Inflammatory macrophage treated with lipopolysaccharide for 1 hour (primary cell): ENCODE measurements at places on chromosomes 4 and X.

GRCh38 chrX:136689436-136689835, 41.5 kb downstream of the CD40LG start:
- DNase-seq = no peak

DNA sequence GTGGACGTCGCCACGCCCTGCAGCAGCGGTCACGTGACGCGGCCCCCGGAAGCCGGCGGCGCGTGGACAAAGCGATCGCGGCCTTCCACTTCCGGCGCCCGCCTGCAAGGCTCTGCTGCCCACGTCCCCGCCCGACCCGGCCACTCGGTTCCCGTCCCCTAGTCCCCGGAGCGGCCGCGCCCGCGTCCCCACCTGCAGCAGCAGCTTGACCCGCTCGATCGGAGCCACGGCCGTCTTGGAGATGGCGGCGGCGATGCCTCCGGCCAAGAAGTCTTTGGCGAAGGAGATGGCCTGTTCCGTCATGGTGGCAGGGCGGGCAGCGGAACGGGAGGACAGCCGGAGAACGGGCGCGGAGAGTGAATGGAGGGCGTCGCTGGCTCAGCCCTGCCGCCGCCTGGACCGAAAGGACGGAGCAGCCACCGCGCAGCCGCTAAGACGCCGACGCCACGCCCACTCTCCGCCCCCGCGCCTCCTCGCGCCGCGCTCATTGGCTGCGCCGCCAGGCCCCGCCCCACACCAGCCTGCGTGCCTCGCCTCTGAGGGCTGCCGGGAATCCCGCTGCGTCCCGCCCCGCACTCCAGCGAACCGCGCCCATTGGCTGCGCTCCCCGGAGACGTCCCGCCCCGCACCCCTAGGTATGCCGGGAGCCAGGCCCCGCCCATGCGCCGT, at the start of gene SLC25A6:
SLC25A6 (minus strand) TSS at position 407 of the 669 bp plus-strand sequence; CDS start at position 303, 104 bp downstream.
- peak; percentile 99 for DNase-seq

DNA sequence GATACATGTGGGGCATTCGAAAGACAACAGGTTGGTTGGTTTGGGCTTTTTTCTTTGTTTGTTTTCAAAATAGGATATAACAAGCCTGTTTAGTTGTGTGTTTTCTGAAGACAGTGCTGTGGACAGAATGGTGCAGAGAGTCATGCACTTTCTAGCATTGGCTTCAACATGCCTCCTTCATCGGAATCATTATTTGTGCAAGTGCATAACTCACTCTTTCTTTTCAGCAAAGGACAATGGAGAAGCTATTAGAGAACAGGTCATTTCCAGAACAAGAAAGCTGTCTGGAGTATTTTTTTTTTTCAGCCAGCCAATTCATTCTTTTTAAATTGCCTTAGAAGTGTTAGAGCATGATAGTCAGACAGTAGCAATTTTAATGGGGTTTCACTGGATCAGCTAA, 225.8 kb downstream of the STK32B start:
- no peak for DNase-seq

DNA sequence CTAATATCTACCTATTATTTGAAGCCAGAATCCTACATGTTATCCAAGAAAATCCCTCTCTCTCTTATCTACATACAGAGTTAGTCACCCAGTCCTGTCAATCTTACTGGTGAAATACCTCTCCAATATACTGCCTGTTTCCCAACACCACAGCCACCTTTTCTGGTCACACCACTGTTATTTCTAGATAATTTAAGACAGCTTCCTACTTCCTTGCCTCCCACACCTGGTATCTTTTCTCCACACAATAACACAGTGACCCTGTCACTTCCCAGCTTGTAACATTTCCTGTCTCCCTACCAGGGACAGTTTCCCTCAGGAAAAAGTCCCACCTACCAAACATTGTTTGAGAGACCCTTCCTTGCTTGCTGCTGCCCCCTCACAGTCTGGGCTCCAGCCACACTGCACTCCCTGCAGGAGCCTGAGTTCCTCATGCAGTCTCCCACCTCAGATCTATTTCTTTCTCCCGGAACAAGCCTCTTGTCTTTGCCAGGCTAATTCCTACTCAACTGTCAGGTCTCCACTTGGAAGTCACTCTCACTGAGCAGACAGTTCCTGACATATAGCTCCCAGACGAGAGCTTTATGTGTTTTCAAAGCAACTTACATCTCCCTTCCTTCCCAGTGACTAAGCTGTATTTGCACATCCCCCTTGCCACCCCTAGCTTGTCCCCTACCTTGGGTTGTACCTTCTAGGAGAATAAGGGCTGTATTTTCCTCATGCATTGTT, 73.6 kb upstream of the QRFPR start:
- no peak for DNase-seq

GRCh38 chr4:17068891-17069290, 170.4 kb upstream of the LDB2 start:
- no peak for DNase-seq

DNA sequence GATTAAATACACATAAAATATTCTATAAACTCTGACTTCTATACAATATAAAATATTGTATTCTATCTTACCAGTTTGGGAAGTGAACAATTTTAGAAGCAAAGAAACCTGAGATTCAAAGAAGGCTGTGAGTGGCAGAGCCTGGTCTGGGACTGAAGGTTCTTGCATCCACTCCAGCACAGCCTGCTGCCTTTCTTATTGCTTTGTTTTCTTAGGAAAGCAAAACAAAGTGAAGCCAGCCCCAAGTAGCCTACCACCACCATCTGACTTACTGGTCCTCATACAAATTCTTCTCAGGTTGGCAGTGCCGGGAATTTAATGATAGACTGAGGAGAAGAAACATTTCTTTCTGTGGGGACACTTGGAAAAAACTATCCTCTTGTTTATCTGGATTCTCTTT, 129.7 kb upstream of the SMAD1 start:
- DNase-seq = no peak

- no peak for DNase-seq
These were observed 332 bp downstream of the AWAT2 start for GRCh38 chrX:70049406-70049805.

- DNase-seq = no peak
These were observed 1520.1 kb downstream of the PCDH18 start for GRCh38 chr4:136012220-136012619.

DNA sequence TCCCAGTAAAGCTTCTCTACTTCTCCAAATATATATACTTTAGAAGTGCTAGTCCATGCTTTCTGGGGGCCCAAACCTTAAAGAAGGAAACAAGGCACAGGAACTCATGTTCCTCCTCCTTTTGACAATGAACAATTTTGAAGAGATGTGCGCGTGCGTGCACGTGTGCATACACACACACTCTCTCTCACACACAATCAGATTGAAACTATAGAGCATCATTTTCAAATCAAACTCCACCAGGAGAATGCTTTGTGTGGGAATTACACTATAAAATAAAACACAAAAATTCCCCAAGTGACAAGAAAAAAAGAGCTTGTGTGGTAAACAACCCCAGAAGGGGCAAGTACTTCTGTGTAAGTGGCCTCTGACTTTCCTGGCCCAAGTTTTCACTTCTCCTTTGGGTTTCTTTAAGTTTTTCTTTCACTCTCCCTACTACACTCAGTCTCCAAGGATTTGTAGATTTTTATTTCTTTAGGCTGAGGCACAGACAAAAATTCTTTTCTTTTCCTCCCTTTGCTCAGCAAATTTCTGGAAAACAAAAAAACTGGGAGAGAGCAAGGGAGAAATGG, 46.6 kb upstream of the SHISA3 start:
- no peak for DNase-seq

DNA sequence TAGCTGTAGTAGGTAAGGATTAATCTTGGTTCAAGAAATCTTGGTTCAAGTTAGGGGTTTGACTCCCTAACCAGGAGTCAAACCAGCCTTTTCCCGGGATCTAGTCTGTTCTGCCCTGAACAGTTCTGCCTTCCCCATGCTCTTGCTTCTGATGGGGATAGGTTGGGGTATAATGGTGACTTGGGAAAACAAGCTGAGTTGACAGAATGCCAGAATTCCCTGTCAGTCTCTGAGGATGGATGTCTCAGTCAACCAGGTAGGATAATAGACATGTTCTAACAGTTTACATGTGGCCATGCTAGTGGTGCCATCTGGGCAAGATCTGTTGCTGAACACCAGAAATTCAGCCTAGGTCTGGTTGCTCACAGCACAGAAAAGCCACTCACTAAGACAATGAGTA, 51.4 kb downstream of the RAB40AL start:
- DNase-seq = no peak

DNA sequence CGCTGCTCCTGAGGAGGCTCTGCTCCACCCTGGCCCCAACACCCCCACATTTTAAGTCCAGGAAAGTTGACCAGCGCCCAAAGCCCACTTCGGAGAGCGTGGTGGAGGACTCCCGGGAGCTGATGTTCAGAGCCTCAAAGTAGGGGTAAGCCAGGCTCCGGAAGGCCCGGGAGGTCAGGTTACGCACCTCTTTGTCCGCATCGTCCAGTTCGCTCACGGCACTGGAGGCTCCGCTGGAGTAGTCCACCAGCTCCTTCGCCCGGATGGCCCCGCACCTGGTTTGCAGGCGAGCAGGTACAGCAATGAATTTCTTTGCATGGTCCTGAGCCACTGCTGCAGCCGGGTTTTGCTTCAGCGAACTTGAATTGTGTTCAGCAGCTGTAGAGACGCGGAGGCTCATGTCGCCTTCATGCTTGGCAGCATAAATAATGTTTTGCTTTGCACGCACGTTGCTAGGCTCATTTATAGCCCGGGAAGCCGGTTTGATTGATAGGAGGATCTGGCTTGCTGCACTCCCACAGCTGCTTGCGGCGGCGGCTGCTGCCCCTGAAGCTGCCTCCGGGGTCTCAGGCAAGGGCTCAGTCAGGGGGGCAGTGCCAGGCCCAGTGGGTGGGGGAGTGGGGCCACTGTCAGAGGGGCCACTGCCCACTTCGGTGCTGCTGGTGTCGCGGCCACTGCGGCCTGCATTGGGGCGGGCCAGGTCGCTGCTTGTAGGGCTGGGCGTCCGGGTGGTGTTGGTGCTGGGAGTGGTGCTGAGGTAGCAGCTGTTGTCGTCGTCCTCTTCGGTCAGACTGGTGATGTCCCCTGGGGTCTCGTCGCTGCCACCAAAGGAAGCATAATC, 4.8 kb downstream of the C4orf54 start:
- no peak for DNase-seq

GRCh38 chr4:53183754-53184153, 182.1 kb downstream of the SCFD2 start:
- DNase-seq = no peak

DNA sequence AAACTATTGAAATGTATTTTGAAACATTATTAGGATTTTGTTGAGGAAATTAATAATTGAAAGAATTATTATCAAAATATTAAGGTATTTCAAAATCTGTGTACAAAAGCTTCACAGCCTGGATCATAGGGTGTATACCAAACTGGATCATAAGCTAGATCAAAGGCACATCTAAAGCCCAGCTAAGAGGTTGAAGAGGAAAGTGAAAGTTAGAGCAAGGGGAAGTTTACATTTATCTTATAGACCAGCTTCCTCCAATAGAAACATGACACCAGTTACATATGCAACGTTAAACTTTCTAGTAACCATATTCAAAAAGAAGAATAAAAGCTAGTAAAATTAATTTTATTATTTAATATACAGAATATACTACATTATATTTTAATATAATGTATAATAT, 227.2 kb upstream of the BMP3 start:
- no peak for DNase-seq

DNA sequence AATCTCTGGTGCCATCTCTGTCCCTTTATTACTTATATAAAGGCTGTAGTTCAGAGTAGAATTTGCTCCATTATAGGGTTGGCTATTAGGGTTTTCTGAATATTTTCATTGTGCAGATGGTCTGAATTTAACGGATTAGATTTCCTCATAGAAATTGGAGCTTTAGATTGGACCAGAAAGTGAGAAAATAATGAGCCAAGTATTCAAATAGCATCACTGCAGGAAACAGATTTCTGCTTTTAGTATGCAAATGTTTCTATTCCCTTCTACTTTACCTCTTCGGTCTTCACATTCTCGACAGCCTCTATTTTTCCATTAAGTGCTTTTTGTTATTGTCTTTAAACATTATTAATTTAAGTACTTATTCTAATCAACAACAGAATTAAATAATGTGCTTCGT, 55.4 kb downstream of the TRIM2 start:
- DNase-seq = no peak

- no peak for DNase-seq
These were observed 10.2 kb downstream of the HGFAC start for GRCh38 chr4:3451956-3452355.

- no peak for DNase-seq
These were observed 307.9 kb downstream of the PDGFC start for GRCh38 chr4:156663663-156664062.

DNA sequence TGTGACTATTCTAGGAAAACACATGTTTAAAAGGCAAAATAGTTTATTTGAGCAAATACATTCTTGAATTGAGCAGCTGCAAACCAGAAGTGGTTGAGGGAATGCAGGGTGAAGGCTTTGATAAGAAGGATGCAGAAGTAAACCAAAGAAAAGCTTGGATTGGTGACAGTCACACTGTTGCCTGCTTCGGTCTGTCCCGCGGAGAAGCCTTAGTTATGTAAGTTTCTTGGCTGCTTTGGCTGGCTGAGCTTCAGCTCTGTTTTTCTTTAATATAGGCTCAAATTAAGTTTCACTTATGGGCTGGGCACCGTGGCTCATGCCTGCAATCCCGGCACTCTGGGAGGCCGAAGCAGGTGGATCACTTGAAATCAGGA, 67.6 kb downstream of the FAM53A start:
- DNase-seq = no peak

GRCh38 chrX:46922611-46923010, 10.4 kb downstream of the JADE3 start:
- no peak for DNase-seq

- DNase-seq = no peak
These were observed 268.7 kb upstream of the FTHL17 start for GRCh38 chrX:31340587-31340986.

DNA sequence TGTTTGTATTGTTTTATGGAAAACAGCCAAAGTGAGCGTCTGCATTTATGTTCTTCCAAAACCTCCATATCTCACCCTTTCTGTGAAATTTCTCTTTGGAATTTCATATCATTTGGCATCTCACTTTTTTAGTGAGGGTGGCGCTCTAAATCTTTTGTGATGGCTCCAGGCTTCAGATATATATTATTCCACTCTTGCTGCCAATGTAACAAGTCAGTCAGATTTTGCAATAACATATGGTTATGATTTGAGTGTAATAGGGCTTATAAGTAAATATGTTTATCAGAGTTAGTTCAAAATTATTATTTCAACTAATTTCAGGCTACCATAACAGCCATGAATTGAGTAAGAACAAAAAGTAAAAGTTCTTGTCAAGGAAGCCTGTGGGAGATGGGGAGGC, 314.7 kb downstream of the PDGFC start:
- DNase-seq = no peak

- no peak for DNase-seq
These were observed 30.9 kb downstream of the AR start for GRCh38 chrX:67574696-67575095.

- DNase-seq = peak; percentile 52
These were observed 14.4 kb downstream of the ALG13 start for GRCh38 chrX:111695297-111695880.

GRCh38 chr4:177105536-177105935, 204.1 kb upstream of the NEIL3 start:
- DNase-seq = no peak

DNA sequence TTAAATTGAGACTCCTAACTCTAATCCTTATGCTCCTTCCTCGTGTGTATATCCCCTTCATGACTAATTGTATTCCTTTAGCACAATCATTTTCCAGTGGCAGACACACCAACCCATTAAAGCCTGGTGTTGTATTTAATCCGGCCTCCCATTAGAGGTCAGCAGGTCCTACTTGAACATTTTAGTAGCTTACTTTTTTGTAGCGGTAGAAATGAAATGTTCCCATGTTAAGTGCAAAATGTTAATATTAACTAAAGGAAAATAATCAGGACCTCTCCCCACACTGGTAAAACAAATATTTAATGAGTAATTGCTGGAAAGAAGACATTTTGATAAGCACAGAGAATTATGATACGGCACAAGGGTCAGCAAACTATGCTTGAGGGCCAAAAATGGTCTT, 3.4 kb downstream of the RAB33B start:
- no peak for DNase-seq
